Heart left ventricle (tissue), 16 donors: ENCODE measurements at places on chromosomes 5 and 9.

DNA sequence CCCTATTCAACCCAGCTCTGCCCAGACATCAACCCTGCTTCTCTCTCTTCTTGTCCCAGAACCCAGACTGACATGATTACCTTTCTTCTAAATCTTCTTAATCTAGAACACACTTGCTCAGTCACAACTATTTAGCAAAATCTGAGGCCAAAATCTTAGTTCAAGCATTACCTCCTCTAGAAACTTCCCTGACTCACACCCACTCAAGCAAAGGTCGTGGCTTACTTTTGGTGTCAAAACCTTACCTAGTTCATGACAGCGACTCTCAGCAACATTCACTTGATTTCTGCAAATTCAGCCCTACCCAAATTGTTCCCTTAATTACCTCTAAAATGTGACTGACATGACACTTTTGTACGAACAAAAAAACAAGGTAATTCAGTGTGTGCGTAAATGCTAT lies 130.2 kb downstream of the TLE1 start:
- DNase-seq = no peak

DNA sequence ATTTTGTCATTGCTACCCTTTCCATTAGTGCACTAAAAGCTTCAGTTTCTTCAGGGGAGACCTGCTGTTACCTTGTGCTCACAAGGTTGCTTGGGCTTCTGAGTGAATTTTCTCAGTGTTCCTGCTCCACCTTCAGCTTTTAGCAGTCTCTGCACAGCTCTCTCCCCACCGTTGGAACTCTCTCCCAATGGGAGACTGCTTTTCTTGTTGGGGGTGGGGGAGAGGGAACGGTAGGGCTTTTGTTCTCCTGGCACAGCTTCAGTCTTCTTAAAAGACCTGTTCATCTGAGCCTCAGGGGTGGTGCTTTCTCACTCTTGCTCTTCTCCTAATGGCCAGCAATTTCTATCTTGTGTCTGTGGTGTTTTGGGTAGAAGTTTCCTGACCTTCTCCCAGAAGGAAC lies 915.7 kb downstream of the EFNA5 start:
- DNase-seq = no peak

DNA sequence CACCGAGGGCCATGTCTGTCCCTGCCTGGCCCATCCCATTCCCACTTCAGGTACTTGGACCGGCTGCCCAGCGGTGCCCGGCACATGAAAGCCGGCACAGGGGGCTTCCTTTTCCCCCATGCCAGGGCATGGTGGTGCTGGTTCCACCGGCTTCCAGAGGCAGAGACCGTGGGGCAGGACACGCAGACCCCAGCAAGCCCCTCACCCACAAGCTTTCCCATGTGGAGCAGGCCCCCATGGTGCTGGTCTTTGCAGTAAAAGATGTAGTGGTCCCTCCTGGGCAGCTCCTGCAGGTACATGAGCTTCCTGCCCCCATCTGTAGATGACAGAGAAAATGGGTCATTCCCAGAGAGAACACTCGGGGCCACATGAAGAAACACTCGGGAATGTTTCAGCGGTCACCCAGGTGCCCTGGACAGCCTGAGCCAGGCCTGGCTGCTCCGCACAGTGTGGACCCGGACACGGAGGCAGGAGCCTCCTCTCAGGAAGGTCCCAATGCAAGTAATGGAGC lies 2.0 kb downstream of the OBP2B start:
- DNase-seq = no peak

- no peak for DNase-seq
Observed at GRCh38 chr9:87063246-87063645, 115.9 kb upstream of the GAS1 start.

GRCh38 chr5:83937837-83938236 lies 217.2 kb upstream of the HAPLN1 start:
- DNase-seq = no peak

DNA sequence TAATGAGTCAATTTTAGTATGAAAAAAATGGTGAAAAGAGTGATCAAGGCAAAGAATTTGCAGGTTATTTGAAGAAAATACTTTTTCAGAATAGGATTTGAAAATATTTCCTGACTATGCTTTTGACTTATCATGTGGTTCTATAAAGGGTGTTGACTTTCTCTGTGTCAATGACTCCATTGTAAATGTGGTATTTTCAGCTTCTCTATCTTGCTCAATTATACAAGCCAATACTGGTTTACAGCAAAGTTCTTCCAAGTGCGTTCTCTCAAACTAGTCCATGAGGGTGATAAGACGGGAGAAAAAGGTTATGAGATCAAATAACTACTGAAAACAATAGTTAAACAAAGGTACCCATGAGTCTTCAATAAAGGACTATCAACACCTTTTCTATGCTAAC lies 21.7 kb downstream of the IL33 start:
- no peak for DNase-seq

DNA sequence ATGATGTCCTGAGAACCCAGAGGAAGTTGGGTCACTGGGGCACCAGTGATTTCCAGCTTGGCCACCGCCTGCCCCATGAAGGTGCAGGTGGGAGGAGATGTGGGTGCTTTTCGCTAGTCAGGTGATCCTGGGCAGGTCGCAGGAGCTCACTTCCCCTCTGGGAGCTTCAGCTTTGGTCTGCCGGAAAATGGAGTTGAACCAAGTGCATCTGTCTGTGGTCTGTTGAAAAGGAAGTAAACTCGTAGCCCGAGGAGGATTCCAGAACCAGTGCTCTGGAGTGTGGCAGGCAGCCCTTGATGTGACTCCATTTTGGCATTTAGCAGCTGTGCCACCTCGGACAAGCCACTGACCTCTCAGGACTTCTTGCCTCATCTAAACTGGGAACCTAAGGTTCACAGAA lies 81.8 kb upstream of the HRH2 start:
- no peak for DNase-seq

DNA sequence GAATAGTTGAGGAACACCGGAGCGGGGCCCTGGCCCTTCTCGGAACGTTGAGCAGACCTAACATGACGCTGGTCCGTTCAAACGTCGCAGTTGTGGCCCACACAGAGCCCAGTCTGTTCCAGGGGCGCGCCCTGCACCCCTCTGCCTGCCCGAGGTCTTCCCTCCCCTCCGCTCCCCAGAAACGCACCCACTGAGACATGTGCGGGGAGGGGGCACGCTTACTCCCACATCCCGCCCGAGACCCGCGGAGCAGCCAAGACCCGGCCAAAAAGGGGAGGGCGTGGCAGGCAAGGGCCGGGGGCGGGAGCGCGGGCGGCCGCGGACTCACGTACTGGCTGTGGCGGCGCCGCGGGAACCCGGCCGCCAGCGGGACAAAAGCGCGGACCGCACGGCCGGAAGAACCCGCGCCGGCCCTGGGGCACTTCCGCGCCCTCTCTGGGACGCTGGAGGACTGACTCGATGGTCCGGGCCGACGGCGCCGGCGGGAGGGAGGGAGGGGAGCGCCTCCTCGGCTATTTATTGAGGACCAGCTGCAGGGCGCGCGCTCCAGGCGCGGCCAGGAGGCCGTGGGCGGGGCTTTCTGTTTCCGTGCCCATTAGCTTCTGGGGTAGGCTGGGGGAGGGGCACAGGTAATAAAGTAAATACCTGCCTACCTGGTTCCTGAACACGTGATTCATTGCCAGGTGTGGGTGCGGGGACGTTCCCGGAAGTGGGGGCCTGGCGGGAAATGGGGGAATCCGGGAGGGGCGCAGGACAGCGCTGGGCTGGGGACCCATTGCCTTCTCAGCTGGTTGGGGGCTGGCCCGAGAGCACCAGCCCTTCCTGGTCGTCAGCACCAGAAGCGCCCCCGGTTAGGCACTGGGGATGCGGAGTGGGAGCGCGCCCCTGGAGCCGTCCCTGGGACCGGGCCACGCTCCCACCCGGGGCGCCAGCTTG lies at the start of gene ZFP62:
ZFP62 (minus strand) TSS at position 390 of the 936 bp plus-strand sequence; CDS start at position 333, 57 bp downstream.
- DNase-seq = peak; percentile 91

DNA sequence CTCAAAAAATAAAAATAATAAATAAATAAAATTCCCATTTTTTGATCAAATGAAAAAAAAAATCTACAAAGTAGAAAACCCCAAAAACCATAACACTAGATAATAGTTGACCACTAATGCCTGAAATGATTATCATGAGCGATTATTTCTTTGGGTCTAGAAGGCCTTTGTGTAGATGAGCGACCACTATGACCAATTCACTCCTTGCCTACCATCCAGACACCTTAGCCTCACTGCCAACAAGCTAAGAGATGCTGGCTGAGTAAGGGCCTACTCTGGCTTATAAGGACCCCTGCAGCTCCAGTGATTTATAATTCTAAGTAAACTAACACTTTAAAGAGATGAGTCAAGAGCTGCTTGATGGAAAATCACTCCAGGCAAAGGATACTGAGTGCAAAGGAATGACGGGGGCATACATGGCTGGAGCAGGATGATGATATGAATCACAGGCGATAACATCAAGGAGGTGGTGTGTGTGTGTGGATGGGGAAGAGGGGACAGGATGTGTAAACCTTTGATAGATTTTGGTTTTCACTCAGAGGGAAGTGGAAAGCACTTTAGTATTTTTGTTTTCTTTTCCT lies 4.8 kb upstream of the F2RL1 start:
- DNase-seq = no peak

GRCh38 chr5:88660264-88660946 lies 222.6 kb downstream of the MEF2C start:
- DNase-seq = no peak

DNA sequence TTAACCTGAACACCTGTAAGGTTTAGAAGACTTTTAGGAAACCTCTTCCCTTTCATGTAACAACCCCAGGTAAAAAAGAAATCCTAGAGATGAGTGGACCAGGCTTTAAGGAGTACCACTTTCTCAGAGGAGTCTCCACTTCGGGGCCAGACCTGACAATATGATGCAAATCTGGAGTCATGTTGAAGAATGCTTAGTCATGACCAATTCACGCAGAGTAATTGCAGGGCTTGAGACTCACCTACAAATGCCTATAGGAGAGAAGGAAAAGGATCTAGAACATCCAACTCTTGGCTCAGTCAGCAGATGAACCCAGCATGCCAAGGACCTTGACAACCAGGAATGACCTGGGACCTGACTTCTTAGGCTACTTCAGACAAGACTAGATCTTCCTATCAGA lies 235.4 kb downstream of the DOCK8 start:
- no peak for DNase-seq

DNA sequence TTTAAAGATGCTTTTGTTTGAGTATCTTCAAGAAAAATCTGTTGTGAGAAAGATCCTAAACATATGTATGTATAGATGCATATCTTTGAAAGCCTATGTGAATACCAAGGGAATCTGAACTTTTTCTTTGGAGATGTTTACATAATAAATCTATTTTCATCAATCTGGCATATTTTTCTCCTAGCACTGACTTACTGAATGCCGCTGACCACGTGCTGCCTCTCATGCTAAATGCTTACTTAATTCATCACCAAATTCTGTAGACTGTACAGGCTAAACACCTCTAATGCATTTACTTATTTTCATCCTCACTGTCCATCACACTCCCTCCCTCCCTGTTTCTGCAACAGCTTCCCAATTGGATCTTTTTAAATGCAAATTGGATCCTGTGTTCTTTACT lies 566.2 kb upstream of the WWC1 start:
- DNase-seq = no peak

DNA sequence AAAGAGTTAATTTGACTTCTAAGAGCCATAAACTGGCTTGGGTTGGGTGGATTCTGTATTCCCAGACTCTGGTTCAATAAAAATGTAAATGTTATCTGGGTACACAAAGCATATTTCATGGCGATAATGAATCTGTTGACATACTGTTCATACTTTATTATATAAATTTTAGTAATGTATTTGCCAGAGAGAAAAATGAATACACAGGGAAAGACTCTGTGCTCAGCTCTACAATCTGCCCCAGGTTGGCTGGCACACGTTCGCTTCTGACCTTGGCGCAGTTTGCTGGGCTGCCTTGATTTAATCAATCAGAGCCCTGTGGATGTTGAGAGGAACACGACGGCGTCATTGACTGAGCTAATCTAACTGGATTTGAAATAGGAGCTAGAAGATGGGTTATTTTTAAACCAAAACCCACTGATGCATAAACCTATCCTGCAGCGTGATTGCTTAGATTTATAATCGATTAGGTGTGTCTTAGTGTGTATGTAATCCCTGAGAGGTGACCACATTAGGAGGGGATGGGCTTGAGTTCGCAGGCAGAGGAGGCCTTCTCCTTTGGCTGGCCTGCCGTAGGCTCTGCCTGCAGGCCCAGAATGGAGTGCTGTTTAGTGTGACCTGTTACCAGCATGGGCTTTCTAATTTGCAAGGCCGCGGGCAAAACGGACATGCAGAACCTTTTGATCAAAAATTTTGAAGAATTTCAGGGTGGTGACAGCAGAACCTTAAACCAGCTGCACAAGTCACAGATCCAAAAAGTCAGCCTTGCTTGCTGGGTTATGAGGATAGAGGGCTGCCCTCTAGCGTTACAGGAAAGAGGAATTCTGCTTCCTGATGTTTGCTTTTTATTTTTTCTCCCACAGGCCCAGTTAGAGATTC lies 3.9 kb upstream of the ADCY2 start:
- no peak for DNase-seq

DNA sequence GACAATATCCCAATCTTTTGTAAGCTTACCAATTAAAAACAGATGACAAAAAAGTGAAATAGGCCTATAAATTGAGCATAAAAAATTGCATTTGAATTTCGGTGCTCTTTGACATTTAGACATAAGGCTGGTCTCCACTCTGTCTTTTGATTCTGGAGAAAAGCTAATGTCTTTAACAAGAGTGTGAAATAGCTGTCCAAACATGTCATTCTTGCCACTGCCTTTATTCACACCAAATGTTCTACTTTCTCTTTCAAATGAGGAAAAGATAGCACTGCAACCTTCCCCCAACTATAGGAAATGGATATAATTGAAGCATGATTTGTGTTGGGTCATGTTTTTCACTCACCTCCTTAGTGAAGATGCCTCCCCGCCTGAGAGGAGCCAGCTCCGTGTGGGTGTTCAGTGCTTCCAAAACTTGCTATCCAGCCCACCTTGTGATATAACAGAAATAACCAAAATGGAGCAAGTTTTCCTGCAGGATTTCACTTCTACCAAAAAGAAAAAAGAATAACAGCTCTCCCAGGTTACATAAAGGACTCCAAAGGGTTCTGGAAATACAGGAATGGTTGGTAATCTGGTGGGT lies 55.2 kb upstream of the STK32A start:
- no peak for DNase-seq

GRCh38 chr5:157506981-157507780 lies 47.2 kb downstream of the NIPAL4 start:
- no peak for DNase-seq

DNA sequence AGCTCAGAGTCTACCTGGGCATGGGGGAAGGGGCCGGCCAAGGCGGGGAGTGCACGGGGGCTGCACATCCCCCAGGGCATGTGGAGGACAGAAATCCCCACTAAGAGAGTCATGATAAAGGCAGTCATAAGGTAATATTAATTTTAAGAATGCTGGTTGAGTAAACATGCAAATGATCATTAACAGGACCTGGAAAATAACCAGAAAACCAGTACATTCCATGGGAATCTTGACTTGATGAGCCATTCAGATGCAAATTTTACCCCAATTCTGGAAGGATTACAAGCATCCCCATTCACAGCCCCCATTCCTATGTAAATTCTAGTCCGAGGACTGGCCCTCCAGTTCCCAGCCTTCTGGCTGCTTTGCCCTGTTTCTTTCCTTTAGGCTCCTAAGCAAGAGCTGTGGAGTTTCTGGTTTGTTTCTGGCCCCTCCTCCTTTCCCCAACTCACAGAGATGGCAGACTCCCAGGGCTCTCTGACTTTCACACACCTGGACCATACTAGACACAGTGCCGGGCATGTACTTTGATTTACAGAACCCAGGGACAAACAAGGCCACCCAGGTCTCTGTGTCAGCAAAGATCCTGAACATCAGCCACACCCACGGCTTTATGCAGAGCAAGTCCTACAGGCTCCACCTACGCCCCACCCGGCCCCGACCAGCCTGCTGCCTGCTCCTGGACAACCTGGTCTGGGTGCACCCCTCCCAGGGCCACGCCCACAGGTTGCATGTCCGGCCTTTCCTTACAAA lies 62.7 kb downstream of the SEMA4D start:
- DNase-seq = no peak

- no peak for DNase-seq
Observed at GRCh38 chr5:35651002-35651756, 33.5 kb downstream of the SPEF2 start.
